ENCODE measurements at places on chromosomes 13 and 19.
A peak's percentile ranks its signal among the peaks of the same experiment; 100 is the strongest.

DNA sequence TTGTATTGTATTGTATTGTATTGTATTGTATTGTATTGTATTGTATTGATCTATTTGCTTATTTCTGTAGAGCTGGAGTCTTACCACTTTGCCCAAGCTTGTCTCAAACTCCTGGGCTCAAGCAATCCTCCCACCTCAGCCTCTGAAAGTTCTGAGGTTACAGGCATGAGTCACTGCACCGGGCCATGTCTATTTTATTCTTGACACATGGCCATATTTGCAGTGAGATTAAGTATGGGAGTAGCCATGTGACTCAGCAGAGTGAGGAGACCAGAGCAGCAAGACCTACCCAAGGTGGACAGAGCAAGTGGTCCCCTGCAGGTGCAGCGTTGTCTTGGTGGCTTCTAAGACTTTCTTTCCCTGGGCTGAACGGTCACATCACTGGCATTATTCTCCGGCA, 49.1 kb upstream of the UBAC2 start:
- peak; percentile 34 for DNase-seq

DNA sequence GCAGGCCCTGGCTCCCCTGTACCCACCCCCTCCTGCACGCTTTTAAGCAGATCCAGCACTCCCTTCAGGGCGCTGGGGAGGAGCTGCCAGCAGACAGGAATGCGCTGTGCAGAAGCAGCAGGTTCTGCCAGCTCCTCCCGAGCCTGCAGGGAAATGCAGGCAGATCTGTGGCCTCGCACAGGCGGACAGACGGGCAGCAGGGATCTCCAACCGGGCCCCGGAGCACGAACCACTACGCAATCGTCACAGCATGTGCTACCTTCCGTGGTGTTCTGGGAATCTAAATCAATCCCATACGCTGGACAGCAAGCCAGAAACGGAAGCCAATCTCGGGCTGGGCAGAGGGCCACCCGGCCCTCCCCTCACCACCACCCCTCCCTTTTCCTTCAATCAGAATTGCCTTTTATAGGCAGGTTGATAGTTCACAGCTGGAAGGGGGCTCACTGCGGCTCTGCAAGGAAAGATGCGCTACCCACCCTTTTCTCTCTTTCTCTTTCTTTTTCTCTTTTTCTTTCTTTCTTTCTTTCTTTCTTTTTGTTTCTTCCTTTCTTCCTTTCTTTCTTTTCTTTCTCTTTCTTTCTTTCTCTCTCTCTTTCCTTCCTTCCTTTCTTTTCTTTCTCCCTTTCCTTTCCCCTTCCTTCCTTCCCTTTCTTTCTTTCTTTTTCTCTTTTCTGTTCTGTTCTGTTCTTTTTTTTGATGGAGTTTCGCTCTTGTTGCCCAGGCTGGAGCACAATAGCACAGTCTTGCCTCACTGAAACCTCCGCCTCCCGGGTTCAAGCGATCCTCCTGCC, 99.9 kb downstream of the GNG7 start:
- no peak for DNase-seq

- peak; percentile 96 for DNase-seq
Observed at GRCh38 chr19:55452749-55453346, 8.6 kb downstream of the ISOC2 start.

- DNase-seq: peak; percentile 40
Observed at GRCh38 chr19:2507109-2507508, 31.2 kb downstream of the GADD45B start.

- no peak for DNase-seq
Observed at GRCh38 chr19:7706955-7707456, 5.1 kb upstream of the FCER2 start.

DNA sequence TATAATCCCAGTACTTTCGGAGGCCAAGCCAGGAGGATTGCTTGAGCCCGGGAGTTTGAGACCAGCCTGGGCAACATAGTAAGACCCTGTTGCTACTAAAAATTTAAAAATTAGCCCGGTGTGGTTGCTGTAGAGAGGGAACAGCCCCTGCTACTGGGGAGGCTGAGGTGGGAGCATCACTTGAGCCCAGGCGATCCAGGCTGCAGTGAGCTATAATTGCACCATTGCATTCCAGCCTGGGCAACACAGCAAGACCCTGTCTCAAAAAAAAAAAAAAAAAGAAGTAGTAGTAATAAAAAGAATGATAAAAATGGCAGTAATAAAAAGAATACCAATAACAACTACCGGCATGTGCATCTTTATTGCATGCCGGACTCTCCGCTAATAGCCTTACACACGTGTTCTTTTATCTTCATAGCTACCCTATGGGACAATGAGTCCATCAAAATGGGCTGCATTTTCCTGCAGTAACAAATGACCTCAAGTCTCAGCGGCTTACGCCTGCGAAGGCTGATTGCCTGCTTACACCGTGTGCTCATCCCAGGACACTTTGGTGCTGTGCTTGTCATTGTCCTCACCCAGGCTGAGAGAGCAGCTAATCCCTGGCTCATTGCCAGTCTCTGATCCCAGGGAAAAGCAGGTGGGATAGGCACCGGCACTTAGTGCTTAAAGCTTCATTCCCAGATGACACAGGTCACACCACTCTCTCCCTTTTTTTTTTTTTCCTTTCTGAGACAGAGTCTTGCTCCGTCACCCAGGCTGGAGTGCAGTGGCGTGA, 14.4 kb upstream of the SYCN start:
- no peak for DNase-seq

DNA sequence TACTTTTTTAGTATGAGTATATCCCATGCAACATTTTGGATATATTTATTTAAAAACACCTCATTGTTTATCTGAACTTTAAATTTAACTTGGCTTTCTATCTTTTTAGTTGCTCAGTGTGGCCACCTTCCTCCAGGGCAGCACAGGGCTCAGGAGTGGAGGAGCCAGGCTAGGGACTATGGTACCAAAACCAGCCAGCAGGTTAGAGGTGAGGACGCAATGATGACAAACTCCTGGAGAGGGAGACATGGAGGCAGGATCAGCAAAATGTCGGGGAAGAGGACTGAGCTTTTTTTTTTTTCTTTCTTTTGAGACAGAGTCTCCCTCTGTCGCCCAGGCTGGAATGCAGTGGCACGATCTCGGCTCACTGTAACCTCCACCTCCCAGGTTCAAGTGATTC, 29.6 kb upstream of the CALM3 start:
- peak; percentile 67 for DNase-seq

DNA sequence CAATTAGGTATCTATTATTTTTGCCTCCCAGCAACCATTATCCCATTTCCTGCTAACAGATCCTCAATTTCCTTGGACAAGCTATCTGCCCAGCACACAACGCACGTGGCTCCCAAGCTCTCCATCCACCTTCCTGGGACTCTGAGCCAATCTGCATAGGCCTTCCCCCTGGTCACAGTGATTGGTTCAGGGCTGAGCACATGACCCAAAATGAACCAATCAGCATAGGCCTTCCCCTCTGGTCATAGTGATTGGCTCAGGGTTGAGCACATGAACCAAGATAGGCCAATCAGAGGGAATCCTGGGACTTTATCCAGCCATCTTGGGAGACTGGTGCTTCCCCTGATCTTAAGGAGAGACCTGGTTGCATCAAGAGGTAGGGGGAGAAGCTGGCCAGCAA, 5.8 kb downstream of the CPAMD8 start:
- DNase-seq: peak; percentile 13

DNA sequence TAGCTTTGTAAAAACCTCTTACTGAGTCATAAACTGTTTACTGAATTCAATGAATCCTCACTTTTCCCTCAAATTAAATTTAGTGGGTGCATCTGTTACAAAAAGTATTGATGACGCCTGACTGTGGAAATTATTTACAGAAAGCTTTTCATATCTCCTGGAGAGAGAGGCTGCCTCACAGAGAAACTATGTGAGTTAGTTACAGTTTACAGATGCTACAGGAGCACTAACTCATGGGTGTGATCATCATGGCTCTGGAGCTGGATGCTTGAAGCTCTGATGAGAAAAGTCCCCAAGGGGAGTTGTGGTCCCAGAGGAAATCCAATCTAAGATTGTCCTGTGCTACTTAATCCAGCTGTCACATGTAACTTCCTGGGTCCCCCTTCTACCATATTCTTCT, 590.8 kb downstream of the LMO7 start:
- no peak for DNase-seq

DNA sequence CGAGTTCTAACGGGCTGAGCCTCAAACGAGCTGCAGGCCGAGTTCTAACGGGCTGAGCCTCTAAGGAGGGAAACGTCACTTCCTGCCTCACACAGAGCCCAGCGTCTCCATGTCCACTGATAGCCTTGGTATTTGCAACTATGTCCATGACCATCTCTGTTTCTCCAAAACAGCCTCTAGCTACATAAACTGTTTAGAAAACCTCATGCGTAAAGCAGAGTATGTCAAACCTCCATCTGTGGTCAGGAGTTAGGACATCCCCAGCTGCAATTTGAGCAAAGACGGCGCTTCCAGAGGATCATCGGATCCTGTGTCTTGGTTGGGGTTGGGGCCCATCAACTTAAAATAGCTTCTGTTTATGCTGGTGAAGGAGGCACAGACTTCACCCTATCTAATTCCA, 20.8 kb downstream of the RASA3 start:
- no peak for DNase-seq

- no peak for DNase-seq
Observed at GRCh38 chr13:26460648-26461047, 96.8 kb upstream of the WASF3 start.

DNA sequence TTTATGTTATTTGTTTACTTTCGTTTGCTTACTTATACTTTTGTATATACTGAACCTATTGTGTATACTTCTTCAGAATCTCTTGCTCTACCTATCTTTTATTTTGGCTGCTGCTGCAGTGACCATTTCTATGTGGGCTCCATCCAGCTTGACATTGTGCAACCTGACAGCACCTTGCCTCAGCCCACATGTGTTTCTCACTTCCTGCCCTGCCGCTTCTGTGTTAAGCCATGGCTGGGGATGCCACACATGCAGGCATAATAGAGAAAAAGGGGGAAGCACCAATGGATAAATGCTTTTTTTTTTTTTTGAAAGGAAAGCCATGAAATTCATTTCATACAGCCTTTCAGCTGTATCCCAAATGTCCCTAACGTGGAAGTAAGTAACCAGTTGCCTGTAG, 147.6 kb downstream of the RBM26 start:
- peak; percentile 13 for DNase-seq

DNA sequence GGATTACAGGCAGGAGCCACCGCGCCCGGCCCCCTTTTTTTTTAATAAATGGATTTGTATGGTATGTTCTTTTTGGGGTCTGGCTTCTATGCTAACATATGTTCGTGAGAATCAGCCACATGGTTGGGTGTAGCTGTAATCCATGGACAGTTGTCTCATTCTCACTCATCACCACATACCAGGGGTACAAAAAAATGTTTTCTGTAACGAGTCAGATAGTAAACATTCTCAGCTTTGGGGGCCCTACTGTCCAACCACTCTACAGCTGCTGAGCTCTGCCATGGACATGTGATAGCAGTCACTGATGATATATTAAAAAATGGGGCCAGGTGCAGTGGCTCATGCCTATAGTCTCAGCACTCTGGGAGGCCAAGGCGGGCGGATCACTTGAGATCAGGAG, 5.1 kb upstream of the RETN start:
- no peak for DNase-seq

- no peak for DNase-seq
Observed at GRCh38 chr13:109750221-109750775, 36.1 kb downstream of the IRS2 start.

GRCh38 chr13:46675016-46675415, 121.9 kb downstream of the ESD start:
- no peak for DNase-seq

- DNase-seq: no peak
Observed at GRCh38 chr13:32033744-32034143, 2.2 kb downstream of the FRY start.

- peak; percentile 73 for DNase-seq
Observed at GRCh38 chr19:51097166-51097738, 11.0 kb downstream of the CTU1 start.

DNA sequence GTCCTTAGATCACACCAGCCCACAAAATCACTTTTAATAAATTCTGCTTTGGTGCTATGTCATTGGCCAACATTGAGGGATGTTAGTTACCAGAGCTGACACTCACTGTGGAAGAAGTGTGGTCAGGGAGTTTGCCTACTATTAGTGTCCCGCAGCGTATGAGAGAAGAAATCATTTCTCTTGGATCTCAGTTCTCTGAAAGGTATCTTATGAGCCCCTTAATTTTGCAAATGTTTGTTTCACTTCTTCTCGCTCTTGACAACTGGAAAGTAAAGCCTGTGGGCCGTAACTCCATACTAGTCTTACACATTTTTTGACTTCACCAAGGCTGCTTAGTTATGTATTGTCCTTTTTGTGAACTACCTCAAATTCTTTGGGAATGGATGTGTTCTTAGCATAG, 80.9 kb downstream of the FLT1 start:
- no peak for DNase-seq

DNA sequence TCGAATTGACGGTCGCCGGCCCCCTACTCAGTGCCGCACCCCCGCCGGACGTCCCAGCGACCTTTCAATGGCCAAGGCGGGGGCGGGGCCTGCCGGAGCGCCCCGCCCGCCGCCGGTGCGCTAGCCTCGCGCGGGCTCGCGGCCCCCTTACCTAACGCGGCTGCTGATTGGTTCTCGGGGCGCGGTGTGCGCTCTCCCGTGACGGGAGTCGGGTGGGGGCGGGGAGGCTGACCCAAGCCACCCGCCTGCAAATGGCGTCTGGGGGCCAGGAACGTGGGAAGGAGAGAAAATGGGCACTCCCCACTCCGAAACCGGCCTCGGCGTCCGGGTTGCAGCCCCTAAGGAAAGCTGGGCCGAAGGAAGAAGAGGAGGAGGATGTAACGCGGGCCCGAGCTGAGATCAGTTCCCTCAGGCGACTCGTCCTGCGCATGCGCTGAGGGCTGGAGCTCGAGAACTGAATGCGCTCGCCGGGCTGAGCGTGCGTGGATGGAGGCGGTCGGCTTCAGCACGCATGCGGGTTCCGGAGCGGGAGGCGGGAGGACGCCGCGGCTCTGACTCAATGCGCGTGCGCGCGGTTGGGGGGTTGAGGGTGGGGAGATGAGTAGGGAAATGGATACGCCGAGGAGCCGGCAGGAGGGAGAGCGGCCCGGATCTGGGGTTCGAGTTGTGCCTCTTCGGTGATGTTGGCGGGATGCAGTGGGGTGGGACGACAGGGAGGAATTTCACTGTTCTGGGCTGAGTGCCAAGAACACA, at the start of gene SMG9:
Gene SMG9, minus strand, starts transcription at position 460 of the 753 bp plus-strand sequence. CDS start 4,221 bp downstream, outside the sequence.
- peak; percentile 99 for DNase-seq

DNA sequence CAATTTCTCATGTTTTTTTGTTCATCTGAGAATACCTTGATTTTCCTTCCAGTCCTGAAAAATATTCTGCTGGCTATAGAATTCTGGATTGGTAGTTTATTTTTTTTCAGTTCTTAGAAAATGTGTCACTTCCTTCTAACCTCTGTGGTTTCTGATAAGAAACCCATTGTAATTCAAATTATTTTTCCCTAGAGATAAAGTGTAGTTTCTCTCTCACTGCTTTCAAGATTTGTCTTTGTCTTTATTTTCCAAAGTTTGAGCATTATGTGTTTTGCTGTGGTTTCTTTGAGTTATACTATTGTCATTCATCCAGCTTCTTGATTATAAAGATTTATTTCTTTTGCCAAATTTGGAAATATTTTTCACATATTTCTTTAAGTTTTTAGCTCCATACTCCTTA, 324.0 kb upstream of the SPRY2 start:
- peak; percentile 48 for DNase-seq

GRCh38 chr19:34979819-34980640, 16.0 kb upstream of the ZNF792 start:
- no peak for DNase-seq

- DNase-seq: no peak
Observed at GRCh38 chr13:110929104-110929777, 14.4 kb upstream of the ANKRD10 start.

GRCh38 chr13:61148211-61148610, 267.4 kb downstream of the PCDH20 start:
- no peak for DNase-seq

GRCh38 chr19:30695171-30695875, 323.1 kb downstream of the ZNF536 start:
- DNase-seq: peak; percentile 12

Measured in hematopoietic multipotent progenitor cell treated with erythropoietin and hydrocortisone succinate and interleukin-3 and kit ligand, for 4 days (in vitro differentiated cells).